ENCODE measurements at places on chromosomes 3 and 15.

GRCh38 chr3:184710870-184711492, 883 bp downstream of the MAGEF1 start:
- DNase-seq: no peak

GRCh38 chr15:33742306-33742705, 226.0 kb upstream of the CHRM5 start:
- no peak for DNase-seq

GRCh38 chr3:22660606-22661005, 542.5 kb upstream of the UBE2E2 start:
- DNase-seq: no peak

DNA sequence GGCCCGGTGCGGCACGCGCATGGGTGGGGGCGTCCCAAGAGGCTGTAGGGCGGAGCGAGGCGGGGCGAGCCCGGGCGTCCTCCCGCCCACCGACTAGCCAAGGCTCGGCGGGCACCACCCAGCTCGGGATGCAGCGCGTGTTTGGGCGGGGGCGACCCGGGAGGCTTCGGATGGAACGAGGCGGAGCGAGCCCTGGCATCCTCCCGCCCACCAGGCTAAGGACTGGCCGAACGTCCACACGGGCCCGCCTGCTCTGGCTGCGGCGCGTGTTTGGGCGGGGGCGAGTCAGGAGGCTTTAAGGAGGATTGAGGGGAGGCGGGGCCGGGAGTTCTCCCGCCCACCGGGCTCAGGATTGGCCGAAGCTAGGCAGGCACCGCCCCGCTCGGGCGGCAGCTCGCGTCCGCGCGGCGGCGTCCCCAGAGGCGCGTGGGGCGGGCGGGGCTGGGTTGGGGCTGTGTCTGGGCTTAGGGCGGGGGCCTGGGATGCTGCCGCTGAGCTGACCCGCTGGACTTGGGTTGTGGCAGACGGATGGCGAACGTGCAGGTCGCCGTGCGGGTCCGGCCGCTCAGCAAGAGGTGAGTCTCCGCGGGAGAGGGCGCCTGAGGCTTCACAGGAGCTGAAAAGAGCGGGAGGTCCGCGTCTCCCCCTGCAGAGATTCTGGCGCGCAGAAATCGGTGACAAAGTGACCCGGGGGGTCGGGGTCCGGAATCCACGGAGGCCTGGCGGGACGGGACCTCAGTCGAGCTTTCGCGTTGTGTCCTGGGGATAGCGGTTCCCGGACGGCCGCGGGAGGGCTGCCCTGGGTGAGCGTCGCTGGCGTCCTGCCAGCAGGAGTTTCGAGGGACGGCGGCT, at the start of gene STARD9:
TSS of gene STARD9 (plus strand) at position 419 of the 852 bp plus-strand sequence. CDS start at position 529, 110 bp downstream.
- DNase-seq: peak; percentile 99

DNA sequence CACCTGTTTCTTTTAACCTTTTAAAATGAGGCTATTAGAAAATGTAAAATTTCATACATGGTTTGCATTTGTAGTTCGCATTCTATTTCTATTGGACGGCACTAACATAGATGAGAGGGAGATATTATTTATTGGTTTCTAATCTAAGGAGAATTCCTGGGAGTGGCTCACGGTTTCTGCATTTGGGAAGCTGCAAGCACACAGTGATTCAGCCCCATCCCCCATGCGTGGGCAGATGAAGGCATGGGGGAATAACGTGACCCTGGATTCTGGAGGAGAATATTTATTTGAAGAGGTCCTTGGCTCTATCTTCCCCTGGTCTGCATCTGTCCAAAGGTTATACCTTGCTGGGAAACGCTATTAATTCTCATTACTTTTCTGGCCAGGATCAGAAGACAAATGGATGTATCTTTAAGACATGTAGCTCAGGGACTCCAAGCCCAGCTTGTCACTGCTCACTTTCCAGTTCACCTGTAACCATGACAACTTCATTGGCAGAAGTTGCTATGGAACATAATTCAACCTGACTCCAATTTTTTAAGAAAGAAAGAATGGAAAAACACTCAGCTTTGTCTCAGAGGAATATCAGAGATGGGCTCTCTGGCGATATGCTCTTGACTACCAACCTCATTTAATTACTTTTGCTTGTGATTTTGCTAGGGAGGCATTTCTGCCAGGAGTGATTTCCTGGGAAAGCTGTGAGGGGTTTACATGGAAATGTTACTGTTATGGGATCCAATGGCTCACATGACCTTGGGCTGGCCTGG, 27.2 kb upstream of the POMGNT2 start:
- no peak for DNase-seq

DNA sequence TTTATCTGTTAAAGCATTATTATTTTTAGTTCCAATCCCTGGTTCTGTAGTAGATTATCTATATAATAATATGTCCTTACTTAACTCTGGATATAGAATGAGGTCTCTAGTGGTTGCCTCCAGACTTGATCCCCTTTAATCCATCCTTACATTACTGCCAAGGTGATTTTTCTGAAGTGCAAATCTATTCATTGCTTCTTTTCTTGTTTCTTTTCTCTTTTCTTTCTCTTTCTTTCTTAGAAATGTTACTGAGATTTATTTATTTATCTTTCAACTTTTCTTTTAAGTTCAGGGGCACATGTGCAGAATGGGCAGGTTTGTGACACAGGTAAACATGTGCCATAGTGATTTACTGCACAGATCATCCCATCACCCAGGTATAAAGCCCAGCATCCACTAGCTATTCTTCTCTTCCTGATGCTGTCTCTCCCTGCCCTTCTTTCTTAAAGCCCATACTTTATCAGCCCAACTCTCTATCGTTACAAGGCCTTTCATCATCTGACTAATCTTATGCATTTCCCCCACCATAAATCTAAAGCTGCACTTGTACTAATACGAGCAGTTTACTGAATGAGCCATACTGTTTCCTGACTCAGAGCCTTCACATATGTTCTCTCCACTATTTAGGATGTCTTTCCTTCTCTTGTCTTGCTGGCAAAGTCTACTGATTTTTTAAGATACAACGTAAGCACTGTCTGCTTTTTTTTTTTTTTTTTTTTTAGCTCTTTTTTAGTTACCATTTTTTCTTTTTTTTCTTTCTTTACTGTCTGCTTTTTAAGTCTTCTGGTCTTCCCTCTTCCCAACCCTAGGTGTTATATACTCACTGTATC, 4.6 kb downstream of the GLCE start:
- peak; percentile 31 for DNase-seq

- DNase-seq: no peak
These were observed 307.0 kb upstream of the ROPN1 start for GRCh38 chr3:124298951-124299350.

DNA sequence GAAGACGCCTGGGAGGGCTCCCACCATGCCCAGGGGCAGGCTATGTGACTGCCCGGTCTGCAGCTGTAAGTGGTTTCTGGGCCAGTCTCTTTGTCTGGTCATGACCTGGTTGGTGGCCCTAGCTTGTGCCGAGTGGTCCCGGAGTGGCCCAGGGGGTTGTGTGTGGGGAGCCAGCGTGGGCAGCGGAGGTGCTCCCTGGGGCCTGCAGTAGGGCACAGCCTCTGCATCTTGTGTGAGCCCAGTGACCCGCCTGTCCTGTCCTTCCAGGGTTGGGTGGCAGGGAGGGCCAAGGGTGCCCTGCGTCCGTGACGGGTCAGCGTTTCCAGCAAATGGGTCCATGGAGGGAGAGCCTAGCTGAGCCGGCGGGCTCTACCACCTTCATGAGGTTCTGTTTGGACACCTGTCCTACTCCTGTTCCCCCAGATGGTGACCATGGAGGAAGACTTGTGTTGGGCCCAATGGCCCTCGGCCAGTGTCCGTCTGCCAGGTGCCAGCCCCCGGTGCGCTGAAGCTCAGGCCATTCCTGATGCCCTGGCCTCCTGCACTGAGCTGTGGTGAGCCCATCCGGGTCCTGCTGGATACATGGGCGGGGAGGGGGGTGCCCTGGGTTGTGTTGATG, 215.4 kb downstream of the SNRPN start:
- no peak for DNase-seq

- no peak for DNase-seq
These were observed 52.0 kb upstream of the ULK4 start for GRCh38 chr3:42013691-42014457.

- DNase-seq: no peak
These were observed 58.9 kb downstream of the TMCC1 start for GRCh38 chr3:129834580-129834979.

DNA sequence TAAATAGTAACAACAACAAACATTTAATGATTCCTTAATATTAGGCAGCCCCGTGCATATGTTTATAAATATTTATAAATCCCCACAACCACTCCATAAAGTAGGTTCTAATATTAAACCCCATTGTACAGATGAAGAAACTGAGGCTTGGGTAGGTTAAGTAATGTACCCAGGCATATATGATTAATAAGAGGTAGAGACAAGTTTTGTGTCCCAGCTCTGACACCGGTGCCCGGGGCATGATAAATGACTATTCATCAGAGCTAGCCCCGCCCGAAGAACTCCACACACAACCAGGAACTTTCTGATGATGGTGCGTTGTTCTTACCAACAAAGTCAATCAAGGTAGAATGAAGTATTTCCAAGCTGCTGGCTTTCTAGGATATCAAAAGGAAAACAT, 19.4 kb downstream of the CDCP1 start:
- no peak for DNase-seq

- DNase-seq: no peak
These were observed 2.8 kb downstream of the EIF2AK4 start for GRCh38 chr15:39936681-39937080.

DNA sequence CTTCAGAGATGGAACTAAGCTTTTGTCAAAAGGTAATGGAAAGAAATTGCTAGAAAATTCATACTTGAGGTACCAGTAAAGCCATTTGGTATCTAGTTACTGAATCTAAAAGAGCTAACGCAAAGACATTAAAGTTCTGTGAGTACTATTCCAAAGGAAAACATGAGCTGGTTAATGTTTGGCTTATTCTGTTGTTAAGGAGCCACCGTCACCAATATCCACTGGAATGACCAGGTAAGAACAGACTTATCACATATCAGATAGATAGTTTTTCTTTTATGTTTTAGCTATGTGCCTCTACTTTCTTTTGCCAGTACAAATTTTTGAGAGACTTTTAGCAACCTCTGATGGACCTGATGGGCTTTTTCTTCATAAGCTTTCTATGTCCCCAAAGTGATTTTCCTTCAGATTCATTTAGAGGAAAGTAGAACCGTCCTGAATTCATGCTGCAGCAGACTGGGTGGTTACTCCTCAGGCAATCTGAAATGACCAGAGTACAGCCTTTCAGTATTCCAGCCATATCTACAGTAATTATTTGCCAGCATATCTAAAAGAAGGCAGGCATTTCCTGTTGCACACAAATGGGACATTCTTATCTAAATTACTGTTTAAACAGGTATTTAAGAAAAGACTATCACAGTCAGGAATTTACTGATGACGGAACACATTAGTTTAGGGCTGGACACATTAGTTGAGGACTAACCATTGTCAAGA, 274.1 kb downstream of the MECOM start:
- no peak for DNase-seq

DNA sequence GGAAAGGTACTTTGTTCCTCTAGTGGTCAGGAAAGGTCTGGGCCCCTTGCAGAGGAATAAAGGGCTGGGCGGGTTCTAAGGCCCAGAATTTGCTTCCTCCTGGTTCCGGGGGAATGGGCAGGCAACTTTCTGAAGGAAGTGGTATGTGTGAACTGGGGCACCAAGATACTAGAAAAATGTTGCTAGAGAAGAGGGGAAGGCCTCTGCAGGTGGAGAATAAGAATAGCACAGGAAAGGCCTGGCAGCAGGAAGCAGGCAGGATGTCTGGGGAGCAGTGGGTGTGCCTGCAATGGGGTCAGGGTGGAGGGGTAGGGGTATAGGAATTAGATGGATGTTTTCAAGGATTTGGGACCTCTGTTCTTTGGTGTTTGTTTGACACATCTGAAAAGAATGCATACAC, 2.0 kb downstream of the SLC22A13 start:
- no peak for DNase-seq

DNA sequence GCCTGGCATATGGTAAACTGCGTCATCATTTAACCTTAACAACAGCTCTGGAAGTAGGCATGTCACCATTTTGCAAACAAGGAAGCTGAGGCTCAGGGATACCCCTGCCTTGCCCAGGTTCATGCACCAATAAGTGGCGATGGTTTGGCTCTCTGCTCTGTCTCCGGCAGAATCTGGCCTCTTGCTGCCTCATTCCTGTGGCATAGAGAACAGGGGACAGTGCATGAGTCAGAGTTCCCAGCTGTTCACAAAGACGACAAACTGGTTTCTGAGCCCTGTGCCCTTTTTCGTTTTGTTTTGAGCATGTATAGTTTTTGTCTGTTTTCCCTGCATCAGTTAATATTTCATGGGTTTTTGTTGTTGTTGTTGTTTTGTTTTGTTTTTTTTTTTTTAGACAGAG, 236.8 kb downstream of the OPA1 start:
- DNase-seq: peak; percentile 81

DNA sequence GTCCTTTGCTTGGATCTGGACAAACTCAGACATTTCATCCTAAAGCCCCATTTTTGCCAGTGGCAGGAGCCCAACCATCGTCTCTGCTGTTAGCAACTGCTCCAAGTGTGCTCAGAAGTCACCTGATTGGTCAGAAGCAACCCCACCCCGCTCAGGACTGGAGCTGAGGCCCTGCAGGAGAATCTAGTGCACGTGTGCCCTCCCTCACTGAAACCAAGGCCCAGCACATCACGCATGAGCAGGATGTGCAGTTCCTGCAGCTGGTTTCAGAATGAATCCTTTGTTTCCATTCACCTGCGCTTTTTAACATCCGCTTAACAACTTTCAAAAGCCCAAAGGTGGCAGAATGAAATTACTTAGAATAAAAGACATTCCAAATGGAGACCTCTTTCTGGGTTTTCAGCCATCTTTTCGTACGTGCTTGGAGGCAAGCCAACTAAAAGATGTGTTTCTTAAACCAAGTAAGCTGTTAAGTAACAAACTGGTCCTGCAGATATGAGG, 81.2 kb downstream of the SRGAP3 start:
- DNase-seq: no peak

DNA sequence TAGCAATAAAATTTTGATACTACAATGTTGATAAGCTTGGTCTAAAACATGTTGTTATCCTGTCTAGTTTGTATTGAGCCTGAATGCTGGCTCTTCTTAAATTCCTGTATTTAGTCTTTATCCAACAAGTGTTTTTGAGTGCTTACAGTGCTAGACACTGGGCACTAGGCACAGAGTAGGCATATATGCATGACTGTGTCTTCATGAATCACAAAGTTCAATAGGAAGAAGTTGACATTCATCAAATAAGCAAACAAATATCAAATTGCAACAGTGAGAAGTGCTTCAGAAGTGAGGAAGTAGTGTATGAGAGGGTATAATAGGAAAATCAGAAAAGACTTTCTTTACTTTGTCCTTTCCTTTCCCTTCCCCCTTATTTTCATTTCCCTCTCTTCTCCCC, 6.8 kb downstream of the CD96 start:
- no peak for DNase-seq

DNA sequence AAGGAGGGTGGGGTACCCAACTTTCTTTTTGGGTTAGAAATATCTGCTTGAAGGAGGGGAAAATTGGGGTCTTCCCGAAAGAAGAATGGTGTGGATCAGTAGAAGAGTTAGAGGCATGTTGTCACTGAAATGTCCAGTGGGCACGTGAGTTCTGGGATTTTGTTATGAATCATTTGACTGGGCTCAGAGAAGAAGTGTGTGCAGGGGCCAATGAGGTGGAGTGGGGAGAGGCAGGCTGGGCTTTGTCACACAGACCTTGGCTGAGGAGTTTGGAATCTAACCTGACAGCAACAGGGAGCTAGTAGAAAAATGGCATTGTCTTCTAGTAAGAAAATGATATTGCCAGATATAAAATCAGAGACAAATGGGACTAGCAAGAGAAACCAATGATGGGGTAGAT, 436.8 kb downstream of the MFSD1 start:
- no peak for DNase-seq

Measured in astrocyte of the spinal cord (primary cell).